T-helper 22 cell (primary cell): ENCODE measurements at places on chromosomes 11 and 22.
A peak's percentile ranks its signal among the peaks of the same experiment; 100 is the strongest.

DNA sequence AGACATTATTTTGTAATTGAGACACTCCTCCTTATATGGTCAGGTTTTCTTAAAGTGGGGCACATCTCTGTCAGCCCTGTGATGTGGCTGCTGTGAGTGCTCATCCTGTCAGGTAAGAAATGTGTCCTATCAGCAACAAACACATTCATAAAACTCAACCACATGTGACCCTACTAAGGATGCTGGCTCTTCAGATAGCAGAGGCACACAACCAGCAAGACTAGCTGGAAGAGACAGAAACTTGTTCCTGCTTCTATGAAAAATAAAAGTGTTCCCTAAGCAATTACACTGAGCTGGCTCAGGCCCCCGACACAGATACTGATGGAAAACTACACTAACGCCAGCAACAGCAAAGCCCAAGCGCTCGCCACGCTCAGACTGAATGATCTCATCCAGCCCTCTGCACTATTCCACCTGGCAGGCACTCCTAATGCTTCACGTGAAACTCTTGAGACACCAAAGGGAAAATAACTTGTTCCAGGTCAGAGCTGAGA, 49.8 kb upstream of the CYP2D6 start:
- peak; percentile 60 for DNase-seq

DNA sequence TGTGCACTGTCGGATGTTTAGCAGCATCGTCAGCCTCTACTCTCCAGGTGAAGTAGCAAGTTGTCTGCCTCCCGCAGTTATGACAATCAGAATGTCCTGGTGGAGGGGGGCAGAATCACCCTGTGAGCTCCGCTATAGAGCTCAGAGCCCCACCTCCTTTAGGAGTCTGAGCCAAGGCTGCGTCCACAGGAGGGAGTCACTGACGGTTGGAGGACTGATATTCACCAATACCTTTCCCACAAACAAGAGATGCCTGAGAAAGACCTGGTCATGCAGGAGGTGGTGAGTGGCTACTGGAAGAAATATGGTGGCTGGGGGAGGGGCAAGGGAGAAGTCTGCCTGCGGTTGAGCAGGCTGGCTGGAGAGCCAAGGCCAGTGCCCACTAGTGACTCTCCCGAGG, 41.7 kb upstream of the ADA2 start:
- DNase-seq: no peak

DNA sequence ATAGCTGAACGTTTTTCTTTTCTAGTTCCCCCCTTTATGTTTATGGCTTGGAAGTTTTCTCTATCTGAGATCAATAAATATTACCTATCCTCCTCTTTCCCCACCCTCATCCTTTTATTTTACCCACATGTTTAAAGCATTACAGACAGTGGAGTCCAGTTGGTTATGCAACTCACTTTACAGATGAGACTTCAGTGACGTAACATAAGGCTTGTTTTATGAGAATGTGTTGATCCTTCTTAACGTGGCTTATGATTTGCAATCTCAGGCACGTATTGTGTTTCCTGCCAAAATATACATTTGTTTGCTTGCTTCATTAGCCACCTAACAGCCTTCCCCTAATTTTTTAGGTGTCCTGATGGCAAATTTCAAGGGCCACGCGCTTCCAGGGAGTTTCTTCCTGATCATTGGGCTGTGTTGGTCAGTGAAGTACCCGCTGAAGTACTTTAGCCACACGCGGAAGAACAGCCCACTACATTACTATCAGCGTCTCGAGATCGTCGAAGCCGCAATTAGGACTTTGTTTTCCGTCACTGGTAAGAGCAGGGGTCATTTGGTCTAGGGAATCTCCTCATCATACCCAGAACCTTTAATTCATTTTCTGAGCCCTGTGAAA, 36.6 kb downstream of the TMEM45B start:
- no peak for DNase-seq

- DNase-seq: no peak
Observed at GRCh38 chr11:96241331-96241841, 101.6 kb downstream of the MAML2 start.

GRCh38 chr11:12854829-12855228, 154.3 kb upstream of the RASSF10 start:
- DNase-seq: no peak

DNA sequence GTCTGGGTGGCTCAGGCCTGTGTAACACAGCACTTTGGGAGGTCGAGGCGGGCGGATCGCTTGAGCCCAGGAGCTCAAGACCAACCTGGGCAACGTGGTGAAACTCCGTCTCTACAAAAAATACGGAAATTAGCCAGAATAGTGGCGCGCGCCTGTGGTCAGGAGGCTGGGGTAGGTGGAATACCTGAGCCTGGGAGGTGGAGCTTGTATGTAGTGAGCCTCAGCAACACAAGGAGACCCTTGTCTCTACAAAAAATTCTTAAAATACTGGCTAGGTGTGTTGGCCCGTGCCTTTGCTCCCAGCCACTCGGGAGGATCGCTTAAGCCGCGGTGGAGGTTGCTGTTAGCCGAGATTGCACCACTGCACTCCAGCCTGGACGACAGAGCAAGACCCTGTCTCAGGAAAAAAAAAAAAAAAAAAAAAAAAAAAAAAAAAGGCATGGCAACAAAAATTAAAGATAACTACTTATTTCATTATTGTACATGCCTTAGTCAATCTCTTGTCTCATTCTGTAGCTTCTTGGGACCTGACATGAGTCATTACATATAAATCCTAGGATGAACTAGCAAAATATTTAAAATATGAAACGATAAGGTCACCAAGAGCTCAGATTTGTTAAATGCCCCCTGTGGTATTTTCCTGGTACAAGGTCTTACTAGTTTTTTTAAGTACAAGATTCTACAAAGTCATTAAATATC, 1.1 kb downstream of the TAF1D start:
- peak; percentile 27 for DNase-seq

- no peak for DNase-seq
Observed at GRCh38 chr11:119625206-119625978, 103.6 kb downstream of the NECTIN1 start.

GRCh38 chr11:116215471-116216113, 557.2 kb downstream of the BUD13 start:
- no peak for DNase-seq

DNA sequence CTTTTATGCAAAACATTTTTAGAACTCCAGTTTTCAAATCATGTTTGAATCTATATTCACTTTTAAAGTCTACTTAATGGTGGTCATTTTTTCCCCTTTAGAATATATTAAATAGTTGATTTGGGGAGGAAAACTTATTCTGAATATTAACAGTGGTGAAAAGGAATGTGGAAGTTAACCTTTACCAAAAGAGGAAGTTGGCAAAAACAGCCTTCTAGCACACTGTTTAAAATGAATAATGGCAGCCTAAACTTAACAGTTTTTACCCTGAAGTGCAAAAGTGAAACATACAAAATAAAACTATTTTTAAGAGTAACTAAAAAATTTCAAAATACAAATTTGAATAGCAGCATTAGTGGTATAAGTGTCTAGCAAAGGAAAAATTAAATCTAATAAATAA, 86.4 kb downstream of the GRK3 start:
- DNase-seq: no peak

GRCh38 chr22:30922151-30922611, 46.4 kb downstream of the MORC2 start:
- peak; percentile 63 for DNase-seq

GRCh38 chr11:74641289-74641688, 48.9 kb downstream of the POLD3 start:
- no peak for DNase-seq

GRCh38 chr11:75429902-75430713, 2.9 kb downstream of the KLHL35 start:
- DNase-seq: peak; percentile 43

- no peak for DNase-seq
Observed at GRCh38 chr22:21448627-21449416, 18.4 kb upstream of the TMEM191C start.

DNA sequence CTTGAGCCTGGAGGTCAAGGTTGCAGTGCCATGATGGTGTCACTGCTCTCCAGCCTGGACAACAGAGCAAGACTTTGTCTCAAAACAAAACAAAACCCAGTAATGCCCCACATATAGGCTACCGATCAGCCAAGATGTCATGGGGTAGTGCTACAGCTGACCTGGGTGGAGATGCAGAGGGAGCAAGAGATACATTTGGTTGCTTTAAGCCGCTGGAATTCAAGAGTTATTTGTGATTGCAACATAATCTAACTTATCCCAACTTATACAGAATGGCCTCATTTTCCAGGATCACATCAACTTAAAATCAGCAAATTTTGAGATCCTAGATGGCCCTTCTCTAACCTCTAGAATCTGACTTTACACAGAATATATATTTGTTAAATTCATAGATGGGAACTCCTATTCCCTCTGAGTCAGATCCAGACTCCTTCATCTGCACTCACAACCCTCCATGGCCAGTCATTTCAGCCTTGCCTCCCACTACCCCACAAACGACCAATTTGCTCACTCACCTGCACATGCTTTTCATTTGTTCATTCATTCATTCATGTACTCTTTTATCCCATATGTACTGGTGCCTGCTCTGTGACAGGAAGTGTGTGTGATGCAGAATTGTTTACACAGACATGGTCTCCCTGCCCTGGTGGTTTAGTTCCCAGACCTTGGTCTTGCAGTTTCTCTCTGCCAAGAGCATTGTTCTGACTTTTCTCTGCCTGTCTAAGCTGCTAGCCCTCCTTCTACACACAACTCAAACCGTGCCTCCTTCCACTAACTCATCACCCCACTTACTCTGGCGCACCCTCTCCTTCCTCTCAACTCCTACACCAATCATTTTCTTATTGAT, 24.1 kb upstream of the APLNR start:
- no peak for DNase-seq

DNA sequence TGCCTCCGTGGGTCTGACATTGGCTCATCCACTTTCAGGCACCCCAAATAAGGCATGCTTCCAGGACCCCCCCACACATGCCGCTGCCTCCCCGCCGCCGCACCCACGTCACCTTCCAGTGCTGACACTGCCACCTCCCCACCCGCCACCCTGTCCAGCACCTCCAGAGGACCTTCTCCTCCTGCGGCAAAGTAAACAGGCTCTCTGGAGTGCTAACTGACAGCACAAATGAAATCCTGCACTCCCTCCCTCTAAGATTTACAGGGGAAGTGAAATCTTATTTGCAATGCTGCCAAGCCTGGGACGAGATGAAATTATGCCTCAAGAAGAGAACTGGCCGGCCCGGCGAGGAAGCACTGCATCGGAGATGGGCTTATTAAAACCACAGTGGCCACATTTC, 35.3 kb downstream of the MACROD1 start:
- DNase-seq: no peak

DNA sequence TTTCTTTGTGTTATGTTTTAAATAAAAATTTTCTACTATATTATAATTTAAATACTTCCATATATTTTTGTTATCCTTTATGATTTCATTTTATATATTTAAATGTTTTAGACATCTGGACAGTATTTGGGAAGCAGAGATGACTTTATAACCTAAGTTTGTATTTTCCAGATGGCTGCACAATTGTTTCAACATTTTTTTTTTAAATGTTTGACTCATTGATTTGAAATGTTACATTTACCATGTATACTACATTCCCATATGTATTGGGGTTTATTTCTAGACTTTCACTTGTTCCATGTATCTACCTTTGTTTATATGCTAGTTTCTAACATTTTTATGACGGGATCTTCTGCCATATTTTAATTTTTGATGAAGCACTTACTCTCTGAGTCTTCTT, 766.5 kb downstream of the METTL15 start:
- DNase-seq: no peak

DNA sequence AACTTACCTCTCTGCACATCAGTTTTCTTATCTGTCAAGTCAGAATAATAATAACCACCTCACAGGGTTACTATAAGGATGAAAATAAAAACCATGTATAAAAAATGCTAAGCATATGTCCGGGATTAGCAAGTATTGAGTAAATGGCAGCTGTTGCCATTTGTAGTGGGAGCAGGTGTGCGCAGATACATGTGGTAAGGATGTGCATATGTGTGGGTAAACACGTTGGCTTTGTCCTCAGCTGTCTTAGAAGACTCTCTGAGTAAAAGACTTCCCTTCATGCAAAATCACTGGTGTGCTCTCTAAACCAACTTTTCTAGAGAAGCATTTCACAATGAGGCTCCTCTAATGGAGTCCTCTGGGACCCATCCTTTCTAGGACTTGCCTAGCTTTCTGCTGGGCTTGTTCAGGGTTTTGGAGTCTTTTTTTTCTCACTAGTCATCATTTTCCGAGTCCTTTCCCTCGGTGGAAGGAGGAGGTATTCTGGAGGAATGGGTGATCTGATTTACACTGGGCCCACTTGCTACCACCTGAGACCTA, 62.4 kb downstream of the NELL1 start:
- no peak for DNase-seq

DNA sequence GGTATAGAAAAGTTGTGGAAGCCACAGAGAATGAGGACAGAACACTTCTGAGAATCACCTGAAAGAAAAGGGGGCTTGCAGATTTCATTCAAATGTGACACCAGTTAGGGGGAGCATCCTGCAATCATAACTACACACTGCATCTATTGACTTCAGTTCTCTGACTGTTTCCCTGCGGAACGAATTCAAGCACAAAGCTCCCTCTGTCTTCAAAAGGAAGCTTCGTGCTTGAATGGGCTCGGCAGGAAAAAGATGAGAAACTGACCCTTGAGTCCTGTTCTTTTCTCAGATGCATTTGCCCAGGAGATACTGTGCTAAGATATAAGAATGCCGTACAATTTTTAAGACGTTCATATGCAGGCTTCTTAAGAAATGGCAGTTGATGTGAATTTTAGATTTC, 2000.4 kb upstream of the RAG2 start:
- DNase-seq: no peak

GRCh38 chr11:117722082-117722481, 74.9 kb downstream of the DSCAML1 start:
- DNase-seq: no peak

DNA sequence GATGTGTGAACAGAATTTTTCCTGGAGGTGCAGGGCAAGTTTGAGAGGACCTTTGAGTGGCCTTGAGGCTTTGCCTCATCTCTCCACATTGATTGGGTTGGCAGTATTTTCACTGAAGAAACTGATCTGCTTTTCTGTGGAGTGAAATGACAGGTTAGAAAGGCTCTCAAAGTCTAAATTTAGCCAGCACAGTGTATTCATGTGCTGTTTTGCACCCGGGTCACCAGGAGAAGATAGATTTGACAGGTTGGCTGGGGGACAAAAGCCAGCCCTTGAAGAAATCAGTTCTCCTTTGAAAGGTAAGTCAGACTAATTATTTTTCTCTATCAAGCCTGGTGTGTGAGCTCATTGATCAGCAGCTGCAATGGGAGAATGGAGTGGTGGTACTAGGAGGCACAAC, 152.9 kb downstream of the DBX1 start:
- no peak for DNase-seq

- no peak for DNase-seq
Observed at GRCh38 chr11:106998116-106998915, 20.0 kb downstream of the GUCY1A2 start.

DNA sequence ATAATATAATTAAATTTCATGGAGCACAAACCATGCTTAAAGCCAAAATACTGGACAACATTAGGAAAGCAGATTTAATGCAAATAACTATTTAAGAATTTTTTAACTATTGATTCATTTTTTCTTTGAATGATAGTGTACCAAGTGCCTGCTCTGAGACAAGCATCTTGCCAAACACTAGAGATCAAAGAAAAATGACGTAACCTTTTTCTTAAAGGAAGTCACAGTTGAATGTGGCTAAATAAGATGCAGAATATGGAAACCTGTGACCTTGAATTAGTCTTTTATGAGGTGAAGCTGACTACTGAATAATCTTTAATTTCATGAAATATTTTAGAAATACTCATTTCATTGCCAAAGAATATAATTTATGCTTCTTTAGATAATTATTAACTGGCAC, 104.0 kb downstream of the MSANTD4 start:
- DNase-seq: no peak
